ENCODE measurements at places on chromosomes 13 and 19.

- DNase-seq = no peak
Measured at GRCh38 chr13:23922005-23922932, 25.0 kb upstream of the C1QTNF9B start.

- DNase-seq = no peak
Measured at GRCh38 chr13:42649831-42650230, 75.9 kb downstream of the TNFSF11 start.

- no peak for DNase-seq
Measured at GRCh38 chr19:28823338-28823961, 389.5 kb downstream of the UQCRFS1 start.

DNA sequence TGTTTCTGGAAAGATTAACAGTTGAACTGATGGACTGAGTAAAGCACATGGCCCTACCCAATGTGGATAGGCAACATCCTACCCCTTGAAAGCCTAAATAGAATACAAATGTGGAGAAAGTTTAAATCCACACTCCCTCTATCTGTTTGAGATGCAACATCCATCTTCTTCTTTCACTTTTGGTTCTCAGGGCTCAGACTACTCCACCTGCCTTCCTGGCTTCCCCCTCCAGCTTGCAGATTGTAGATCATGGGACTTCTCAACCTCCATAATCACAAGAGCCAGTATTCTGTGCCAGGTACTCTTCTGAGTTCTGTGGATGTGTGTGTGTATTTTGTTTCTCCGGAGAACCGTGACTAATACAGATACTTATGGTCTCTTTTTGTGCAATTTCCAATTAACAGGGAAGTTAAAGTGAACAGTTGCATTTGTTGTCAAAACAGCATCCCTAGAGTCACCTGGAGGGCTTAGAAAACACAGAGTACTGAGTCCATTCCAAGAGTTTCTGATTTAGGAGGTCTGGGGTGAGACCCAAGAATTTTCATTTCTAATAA lies 590.3 kb upstream of the MIR17HG start:
- DNase-seq = no peak

DNA sequence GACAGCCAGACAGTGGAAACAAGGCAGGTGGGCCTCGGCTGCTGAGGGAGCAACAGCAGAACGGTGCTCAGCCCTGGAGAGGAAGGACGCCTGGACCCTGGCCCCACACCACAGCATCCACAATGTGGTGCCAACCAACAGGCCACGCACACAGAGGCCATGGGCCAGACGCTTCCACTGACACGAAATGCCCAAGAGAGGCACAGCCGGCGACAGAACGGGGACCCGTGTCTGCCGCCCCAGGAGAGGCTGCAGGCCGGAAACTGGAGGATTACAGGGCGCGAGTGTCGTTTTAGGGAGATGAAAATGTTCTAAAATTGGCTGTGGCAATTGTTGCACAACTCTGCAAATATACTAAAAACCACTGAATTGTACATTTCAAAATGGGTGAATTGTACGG lies 69.7 kb downstream of the RASA3 start:
- DNase-seq = no peak

- DNase-seq = no peak
Measured at GRCh38 chr13:98449273-98449672, 127.6 kb downstream of the STK24 start.

DNA sequence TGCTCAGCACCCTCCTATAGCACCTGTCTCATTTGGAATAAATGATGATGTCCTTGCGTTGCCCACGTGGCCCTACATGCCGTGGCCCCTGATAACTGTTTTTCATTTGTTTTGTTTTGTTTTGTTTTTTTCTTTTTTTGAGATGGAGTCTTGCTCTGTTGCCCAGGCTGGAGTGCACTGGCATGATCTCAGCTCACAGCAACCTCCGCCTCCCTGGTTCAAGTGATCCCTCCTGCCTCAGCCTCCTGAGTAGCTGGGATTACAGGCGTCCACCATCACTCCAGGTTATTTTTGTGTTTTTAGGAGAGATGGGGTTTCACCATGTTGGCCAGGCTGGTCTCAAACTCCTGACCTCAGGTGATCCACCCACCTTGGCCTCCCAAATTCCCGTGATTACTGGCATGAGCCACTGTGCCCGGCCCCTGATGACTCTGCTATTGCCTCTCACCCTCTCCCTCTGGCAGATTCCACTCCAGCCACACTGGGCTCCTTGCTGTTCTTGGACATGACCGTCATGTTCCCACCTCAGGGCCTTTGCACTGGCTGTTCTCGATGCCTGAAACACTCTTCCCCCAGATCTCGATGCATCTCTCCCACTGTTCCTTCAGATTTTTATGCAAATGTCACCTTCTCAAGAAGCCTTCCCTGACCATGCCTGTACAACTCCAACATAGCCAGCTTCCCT lies 7.4 kb downstream of the C5AR2 start:
- DNase-seq = no peak

DNA sequence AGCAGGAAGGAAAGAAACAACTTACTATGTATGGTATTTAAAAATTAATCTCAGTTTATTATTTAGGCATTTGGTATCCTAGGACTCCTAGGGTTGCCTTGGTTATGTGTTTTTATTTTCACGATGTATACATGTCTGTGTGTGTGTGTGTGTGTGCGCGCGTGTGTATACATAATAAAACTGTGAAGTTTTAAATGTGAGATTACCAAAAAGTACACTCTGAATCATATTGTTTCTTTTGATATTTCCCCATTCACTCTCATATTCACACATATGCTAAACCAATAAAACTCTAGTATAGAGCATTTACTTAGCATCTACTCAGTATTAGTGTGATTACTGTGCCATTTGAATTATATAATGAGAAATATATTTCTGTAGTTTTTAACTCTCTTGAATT lies 30.8 kb upstream of the NDFIP2 start:
- DNase-seq = no peak

- DNase-seq = peak; percentile 22
Measured at GRCh38 chr13:113938716-113939115, 35.2 kb downstream of the C13orf46 start.

DNA sequence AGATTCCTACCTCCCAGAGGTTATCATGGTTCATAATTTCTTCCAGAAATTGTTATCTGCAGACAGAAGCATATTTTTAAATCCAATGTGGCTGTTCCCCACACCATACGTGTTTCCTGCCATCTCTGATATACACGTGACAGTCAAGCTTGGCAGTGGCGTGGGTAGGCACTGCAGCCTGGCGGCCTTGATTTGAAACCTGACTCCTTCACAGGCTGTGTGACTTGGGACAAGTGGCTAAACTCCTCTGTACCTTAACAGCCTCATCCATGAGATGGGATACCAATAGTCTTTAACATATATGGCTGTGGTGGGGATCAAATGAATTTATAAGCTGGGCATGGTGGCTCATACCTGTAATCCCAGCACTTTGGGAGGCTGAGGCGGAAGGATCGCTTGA lies 33.2 kb downstream of the DPF1 start:
- DNase-seq = no peak

DNA sequence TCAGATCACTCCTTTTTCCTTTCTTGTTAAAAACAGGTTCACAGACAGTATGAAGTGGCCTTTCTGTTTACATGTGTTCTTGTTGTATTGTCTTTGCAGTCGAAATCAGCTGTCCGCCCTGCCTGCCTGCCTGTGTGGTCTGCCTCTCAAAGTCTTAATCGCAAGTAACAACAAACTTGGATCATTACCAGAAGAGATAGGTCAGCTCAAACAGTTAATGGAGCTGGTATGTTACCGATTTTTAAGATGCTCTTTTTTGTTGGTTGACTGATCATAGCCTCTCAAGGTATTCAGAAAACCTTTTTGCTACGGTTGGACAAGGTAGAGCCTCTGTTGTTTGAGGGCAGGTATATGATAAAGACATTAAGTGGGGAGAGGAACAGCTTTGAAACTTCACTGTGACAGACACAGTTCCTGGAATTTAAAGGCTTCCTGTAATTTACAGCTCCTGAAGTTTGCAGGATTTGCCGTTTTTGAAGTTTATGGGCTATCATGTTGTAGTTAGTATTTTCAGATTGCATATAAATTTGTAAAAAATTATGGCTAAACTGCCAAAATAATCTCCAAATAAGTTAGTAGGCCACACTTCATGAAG lies 116.1 kb downstream of the LRCH1 start:
- no peak for DNase-seq

GRCh38 chr19:46112527-46112926 lies 12.0 kb downstream of the IGFL3 start:
- DNase-seq = no peak

DNA sequence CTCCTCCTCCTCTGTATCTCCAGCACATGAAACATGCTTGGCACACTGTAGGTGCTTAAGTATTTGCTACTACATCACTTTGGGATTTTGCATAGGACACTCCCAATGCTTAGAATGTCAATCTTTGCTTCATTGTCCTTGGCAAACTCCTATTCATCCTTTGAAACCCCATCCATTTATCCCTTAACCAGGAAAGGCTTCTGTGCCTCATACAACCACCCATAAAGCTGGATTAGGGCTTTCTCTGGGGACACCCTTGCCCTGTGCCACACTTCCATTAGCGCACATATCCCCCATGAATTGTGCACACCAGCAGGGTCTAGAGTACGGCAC lies 5.8 kb upstream of the EPS8L1 start:
- no peak for DNase-seq

DNA sequence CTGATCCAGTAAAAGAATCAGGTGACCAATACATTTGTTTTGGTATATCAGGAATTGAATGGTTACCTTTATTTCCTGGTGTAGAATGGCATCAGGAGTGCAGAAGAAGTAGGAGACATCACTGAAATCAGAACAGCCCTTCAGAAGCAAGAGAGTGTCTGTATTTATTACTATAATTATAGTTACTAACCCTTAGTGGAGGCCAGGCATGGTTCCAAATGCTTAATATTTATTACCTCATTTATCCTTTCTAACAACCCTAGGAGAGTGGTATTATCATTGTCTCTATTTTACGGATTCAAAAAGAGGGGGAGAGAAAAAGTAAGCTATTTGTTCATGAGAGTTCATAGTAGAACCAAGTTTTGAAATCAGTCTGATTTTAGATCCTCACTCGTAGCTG lies 1292.9 kb downstream of the PCDH9 start:
- no peak for DNase-seq

DNA sequence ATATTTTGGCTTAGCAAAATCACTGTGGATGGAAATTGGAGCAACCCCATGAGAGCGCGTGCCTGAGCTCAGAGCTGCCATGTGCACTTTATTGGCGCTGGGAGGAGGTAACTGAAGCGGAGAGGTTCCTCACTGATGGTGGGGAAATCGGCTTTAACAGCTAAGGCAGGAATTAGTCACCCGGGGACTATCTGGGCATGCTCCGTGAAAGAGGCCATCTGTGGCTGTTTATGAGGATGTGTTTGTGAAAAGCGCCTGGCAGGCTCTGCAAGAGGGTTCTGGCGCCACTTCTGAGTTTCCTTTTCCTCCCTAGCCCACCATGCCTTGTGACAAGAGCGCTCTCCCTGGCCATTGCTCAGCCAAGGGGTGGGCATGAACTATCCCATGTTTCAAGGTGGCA lies 815.6 kb downstream of the UQCRFS1 start:
- no peak for DNase-seq
